ENCODE measurements at places on chromosomes 7 and 10.

- no peak for DNase-seq
Observed at GRCh38 chr7:130951976-130952876, 218.2 kb upstream of the KLF14 start.

- no peak for DNase-seq
Observed at GRCh38 chr10:44552726-44553125, 167.8 kb upstream of the CXCL12 start.

DNA sequence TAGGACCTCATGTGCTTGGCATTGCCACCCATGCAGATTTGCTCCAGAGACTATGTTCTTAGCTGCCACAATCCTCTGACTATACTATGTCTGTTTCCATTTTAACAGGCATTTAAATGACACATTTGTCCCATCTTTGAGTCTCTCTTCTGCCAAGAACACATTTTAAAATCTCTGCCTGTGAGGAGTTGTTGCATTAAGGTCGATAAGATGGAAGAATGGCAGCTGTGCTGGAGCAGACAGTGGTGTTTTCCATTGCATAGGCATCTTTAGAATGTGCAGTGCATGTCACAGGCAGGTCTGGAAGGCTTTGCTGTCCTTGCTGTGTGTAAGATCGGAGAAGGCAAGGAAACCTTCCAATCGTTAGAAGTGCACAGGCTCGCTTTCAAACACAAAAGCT, 70.9 kb upstream of the CELF2 start:
- no peak for DNase-seq

GRCh38 chr7:157138101-157138423, 664 bp upstream of the UBE3C start:
- DNase-seq: no peak

GRCh38 chr10:29344073-29344820, 55.4 kb downstream of the LYZL1 start:
- DNase-seq: peak; percentile 90

GRCh38 chr7:138705167-138705566, 4.0 kb upstream of the SVOPL start:
- DNase-seq: peak; percentile 77

- DNase-seq: peak; percentile 53
Observed at GRCh38 chr7:31488562-31489203, 25.2 kb upstream of the ITPRID1 start.

GRCh38 chr10:67609996-67610793, 85.8 kb downstream of the CTNNA3 start:
- DNase-seq: no peak

DNA sequence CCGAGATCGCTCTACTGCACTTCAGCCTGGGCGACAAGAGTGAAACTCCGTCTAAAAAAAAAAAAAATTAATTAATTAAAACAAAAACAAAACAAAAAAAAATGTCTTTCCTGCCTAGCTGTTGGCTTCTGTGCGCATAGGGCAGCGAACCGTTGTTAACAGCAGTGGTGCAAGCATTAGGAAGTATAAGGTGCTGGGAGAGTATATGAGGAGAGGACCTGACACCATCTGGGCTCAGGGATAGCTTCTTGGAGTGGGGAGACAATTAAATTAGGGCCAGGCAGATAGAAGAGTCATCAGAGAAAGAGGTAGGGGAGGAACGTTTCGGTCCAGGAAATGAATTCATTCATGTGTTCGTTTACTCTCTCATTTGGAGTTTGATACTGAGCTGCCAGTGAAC, 46.2 kb upstream of the EZH2 start:
- no peak for DNase-seq

GRCh38 chr7:11539853-11540252, 292.1 kb downstream of the THSD7A start:
- peak; percentile 47 for DNase-seq

DNA sequence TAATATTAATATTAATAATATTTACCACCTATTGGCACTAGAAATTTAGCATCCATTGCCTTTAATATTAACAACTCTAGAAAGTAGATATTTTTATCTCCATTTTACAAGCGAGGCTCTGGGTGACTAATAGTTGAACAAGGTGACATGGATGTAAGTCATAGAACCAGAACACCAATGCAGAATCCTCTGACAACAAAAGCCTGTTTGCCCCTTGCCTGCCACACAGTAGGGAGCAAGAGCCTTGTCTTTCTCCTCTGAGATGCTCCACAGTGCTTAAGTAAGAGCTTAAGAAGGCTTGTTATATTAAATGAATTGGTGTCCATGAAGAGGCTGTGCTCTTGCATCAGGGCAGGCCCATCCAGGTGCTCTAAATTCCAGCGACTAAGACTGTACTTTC, 51.2 kb upstream of the LBX1 start:
- DNase-seq: no peak

DNA sequence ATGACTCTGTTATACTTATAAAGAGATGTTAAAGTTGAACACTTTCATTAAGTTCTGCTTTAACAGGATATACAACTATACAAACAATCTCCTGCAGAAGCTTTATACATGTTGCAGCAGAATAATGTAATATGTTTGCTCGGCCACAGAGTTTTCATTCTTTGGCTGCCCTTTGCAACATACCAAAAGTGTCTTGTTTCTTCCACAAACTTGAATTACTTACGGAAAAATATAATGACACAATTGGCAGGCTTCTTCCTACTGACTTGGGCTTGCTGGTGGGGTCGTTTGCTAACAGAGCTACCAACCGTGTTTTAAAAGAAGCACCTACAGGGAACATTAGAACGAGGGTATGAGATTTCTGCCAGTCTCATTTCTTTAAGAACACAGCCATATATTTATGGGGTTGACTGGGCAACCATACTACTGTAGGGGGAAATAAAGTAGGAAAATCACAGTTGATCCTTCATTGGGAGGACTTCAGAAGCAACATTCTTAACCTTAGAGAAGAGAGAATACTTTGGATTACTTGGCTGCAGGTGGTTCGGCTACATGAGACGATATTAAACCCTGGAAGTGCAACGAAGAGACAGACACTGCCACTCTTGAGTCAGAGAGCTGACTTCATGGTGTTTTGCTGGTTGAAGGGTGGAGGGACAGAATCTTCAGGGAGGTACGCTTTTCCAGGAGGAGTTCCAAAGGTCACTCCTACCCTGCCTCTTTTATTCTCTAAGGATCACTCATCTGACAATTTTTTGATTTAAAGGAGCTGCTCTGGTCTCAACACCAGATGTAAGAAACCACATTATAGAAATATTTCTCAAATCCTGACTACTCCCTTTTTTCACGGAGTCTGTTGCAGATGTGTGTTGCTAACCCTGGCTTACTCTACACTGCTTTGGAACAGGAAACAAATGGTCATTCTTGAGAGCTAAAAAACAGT, 123.9 kb downstream of the SEMA3C start:
- DNase-seq: no peak

DNA sequence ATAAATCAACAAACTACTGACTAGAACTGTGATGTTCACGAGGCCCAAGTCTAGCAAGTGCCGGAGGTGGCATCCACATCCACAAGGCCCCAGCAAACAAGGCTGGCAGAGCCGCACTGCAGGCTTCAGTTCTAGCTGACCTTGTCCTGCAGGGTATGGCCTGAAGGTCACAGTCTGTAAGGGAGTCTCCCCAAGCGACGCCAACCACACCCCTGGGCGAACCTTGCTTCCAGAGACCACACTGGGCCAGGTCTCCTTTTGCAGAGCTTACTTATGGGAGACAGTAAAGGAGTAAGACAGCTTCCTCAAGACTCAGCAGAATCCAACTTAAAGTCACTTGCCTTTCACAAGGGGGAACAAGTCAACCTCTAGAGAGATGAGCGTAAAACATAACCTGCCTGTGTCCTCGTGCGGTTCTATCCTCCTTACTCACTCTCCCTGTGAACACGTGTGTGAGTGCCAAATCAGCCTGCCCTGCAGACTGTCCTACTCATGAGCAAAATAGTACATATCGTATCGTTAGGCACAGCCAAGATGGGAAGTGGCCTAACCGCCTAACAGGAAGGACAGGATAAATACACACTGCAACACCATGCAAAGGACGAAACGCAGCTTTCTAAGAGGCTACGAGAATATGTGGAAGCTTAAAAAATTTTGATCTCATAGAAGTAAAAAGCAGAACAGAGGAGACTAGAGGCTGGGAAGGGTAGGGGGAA, 22.7 kb downstream of the FAM53B start:
- peak; percentile 91 for DNase-seq

GRCh38 chr10:15430969-15431771, 60.1 kb upstream of the FAM171A1 start:
- no peak for DNase-seq

- DNase-seq: peak; percentile 7
Observed at GRCh38 chr7:138878051-138878450, 80.1 kb upstream of the ATP6V0A4 start.

DNA sequence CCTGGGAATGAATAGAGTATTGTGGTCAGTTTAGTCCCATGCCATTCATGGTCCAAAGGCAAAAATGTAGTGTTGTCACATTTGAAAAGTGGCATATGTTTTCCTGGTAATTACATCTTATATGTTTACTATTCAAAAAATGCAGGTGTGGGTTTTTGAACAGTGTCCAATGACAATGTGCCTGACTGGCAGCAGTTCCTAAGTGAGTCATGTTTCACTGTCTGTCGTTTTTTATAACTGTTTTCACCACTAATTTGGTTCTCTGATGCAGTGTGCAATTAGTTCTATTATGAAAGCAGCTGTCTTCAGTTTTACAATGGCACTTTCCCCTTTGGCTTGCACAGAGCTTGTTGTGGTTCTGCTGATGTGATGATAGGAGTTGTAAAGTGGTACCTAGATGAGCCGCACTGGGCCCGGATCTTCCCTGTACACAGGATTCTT, 162.3 kb downstream of the SEM1 start:
- DNase-seq: no peak

GRCh38 chr10:29746080-29746797, 111.5 kb upstream of the SVIL start:
- no peak for DNase-seq

DNA sequence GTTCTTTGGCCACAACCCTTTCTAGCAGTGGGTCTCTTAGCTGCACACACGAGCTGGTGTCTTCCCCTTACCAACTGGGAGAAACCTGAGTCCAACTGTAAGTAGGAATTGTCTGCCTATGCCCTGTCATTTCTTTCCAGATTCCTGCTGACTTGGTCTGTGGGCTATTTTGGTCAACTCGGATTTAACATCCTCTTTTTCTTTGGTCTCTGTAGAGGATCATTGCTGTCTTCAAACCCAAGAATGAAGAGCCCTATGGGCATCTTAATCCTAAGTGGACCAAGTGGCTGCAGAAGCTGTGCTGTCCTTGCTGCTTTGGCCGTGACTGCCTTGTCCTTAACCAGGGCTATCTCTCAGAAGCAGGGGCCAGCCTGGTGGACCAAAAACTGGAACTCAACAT, 10.3 kb downstream of the PI4K2A start:
- peak; percentile 61 for DNase-seq

DNA sequence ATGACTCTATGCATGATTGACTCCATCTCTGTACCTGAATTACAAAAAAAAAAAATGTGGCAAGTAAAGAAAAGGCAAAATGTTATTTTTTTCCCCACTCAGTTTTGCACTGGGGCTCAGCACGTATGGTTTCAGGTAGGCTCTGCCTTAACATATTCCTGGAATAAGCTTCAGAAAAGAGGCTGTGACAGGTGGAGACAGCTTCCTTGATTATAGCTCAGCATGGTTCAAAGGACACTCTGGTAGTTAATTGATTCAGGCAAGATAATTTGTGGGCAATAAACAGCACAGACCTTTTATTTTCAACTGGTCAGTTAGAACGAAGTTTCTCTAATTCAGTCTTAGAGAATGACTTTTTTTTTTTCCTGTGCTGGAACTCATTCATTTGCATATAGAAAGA, 347.3 kb downstream of the GALNT17 start:
- no peak for DNase-seq

GRCh38 chr7:2633538-2634266, 1.9 kb downstream of the TTYH3 start:
- DNase-seq: peak; percentile 93

GRCh38 chr7:140591180-140591902, 49.3 kb downstream of the DENND2A start:
- DNase-seq: no peak

DNA sequence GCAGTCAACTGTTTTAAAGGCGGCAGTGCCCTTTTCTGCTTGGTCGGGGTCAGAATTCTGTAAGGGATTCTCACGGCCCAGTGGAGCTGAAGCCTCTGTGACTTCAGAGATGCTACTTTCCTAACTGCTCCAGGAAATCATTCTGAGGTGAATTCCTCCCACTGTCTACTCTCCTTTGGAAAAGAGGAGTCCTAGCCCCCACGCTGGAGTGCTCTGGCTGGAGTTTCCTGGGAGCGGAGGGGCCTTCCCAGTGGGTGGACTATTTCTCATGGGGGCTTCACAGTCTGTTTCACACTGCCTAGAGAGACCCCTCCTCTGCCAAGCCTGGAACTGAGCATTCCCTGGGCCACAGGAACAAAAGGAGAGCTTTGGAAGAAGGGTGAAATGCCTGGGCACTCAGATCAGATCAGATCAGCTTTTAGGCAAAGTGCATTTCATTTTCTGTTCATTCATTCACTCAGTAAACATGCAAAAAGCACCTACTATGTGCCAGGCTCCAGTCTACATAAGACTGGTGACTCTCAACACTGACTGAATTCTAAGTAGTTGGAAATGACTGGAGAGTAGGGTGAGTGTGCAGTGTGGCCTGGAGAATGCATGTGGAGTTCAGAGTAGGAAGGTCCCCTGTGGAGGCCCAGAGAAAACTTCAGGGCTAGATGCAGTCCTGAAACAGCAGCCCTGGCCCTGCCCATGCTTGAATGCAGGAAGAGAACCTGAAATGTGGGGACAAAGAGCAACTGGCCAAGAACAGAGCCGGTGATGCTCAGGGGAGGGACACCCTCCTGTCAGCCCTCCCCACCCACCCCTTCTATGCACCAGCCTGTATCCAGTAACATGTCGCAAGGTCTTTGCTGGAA, 12.2 kb downstream of the ZNF488 start:
- DNase-seq: no peak

DNA sequence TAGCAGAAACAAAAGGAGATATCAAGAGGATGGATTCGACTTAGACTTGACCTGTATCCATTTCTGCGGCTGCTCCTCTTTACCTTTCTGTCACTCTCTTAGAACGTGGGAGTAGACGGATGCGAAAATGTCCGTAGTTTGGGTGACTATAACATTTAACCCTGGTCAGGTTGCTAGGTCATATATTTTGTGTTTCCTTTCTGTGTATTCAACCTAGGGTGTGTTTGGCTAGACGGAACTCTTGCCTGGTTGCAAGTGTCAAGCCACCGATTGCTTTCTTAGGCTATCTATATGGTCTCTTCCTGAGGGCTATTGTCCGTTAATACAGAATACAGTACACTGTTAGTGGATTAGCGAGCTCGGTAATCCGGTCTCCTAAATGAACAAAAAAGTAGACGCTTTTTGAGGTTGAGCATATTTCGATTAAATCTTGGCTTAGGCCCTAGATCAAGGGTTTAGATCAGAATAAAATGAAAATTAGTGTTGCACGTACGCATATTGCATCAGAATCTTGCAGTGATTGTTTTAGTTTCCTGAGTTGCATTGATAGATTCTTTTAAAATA, 1.2 kb downstream of the PTEN start:
- no peak for DNase-seq

DNA sequence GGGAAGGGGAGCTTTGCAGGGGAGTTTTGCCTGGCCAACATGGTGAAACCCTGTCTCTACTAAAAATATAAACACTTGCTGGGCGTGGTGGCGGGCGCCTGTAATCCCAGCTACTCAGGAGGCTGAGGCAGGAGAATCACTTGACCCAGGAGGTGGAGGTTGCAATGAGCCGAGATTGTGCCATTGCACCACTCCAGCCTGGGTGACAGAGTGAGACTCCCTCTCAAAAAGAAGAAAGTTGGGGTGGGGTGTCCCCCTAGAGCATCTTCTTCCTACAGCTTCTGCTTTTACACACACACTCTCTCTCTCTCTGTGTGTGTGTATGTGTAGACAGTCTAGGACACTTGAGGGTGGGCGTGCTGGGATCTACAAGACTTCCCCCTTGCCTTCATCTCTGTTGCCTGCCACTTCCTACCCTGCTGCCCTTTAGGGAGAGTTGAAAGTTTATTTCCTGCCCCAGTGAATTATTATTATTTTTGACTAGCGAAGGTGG, 21.7 kb downstream of the PLAU start:
- peak; percentile 73 for DNase-seq

All from inflammatory macrophage (primary cell).